Epithelial cell of esophagus (primary cell): ENCODE measurements at places on chromosomes 6 and 20.

DNA sequence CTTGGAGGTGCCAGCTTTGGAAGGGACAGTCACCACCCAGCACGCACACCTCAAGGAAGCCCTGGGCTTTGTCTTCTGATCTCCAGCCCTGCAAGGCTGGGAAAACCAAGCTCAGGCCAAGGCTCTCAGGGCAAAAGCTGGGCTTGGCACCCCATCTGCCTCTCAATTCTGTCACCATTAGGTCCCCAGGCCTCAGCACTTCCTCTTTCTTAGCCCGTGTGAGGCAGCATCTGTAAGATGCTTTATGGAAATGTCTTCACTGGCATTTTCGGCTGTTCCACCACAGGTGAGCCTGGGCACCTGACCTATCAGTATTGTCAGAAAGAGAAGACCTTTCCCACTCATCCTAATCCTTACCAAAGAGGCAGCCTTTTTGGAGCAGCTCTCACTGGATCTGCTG is 24.6 kb downstream of the GMEB2 start:
- DNase-seq, result no peak

DNA sequence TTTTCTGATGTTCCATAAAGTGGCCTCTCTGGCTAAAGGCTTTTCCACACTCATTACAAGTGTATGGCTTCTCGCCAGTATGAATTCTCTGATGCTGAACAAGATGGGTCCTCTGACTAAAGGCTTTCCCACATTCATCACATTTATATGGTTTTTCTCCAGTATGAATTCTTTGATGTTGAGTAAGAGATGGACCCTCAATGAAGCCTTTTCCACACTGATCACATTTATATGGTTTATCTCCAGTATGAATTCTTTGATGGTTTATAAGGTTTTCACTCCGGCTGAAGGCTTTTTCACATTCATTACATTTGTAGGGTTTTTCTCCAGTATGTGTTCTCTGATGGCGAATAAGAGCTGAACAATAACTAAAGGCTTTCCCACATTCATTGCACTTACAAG is 20.4 kb downstream of the ZNF184 start:
- DNase-seq, result peak; percentile 9

- DNase-seq, result no peak
Observed at GRCh38 chr6:25086500-25087091, 150.8 kb upstream of the RIPOR2 start.

- DNase-seq, result no peak
Observed at GRCh38 chr20:25203871-25204320, 8.4 kb downstream of the ENTPD6 start.

- no peak for DNase-seq
Observed at GRCh38 chr6:3294396-3294795, 35.6 kb downstream of the PSMG4 start.

GRCh38 chr6:114605656-114606055 is 262.8 kb upstream of the HS3ST5 start:
- DNase-seq, result no peak

DNA sequence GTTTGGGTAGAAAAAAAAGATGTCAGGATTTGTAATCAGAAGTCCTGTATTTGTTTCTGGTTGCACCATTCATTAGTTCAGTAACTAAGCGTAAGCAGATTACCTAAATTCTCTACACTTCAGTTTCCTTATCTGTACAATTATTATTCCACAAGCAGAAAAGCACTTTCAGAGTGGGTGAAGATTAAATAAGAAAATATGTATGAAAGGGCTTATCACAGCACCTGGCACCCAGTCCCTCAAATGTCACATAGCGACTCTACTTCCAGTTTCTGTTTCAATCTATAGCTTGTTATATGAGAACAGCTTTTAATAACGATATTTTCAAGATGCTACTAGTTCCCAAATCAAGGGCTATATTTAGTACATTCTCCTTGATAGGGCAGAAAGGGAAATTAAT is 31.4 kb downstream of the RGS17 start:
- no peak for DNase-seq

DNA sequence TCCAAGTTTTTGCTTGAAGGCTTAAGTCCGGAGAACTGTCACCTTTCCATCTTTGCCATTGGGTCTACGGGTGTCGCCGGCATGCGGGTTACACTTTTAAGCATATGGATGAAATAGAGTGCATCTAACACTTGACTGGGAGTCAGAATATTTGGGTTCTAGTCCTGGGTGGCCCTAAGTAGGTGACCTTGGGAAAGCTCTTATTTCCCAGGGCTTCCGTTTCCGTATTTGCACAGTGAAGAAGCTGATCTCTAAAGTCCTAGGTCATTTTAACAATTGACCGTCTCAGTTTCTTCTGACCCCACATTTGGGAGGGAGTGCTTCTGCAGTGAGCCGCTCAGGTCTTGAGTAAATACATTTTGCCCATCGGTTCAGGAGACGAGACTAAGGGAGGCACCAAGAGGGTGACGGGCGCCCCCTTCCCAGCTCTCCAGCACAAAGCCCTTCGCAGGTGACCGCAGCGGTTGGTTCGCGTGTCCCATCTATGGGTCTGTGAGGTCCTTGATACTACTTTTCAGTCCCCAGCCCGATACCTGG is 651 bp upstream of the BLTP3A start:
- peak; percentile 37 for DNase-seq

DNA sequence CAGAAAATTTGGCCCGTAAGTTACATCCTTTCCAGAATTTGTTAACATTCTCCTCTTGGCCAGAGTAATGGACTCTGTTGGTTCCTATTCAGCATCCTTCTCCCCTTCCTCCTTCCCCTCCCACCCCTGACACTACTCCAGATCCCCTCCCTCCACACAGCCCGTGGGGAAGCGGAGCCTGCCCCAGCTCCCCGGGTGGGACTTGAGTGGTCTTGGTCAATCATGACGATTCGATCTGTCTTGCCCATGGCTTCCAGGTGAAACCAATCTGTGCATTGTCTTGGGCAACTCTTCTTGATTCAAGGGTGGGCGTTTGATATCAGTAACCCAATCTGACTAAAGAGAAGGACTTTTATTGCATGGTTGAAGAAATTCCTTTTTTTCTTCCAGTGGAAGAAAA is 143.9 kb downstream of the ANKRD60 start:
- no peak for DNase-seq

GRCh38 chr6:26251354-26252076 is 113.5 kb upstream of the BTN3A2 start:
- DNase-seq, result peak; percentile 91

DNA sequence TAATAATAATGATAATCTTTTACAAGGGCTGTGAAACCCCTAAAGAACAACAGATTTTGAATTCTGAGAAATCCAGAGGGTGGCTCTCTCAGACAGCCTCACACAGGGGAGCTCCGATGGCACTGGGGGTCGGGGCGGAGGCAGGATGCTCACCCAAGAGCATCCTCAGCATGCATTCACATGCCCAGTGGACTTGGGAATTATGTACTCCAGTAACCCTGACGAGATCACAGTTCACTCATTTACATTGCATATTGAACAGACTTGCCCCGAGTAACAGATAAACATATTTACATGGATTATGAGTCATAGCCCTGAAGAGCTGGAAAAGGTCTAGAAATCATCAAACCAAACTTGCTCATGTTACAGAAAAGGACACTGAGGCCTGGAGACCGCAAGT is 482.7 kb upstream of the JARID2 start:
- peak; percentile 91 for DNase-seq

DNA sequence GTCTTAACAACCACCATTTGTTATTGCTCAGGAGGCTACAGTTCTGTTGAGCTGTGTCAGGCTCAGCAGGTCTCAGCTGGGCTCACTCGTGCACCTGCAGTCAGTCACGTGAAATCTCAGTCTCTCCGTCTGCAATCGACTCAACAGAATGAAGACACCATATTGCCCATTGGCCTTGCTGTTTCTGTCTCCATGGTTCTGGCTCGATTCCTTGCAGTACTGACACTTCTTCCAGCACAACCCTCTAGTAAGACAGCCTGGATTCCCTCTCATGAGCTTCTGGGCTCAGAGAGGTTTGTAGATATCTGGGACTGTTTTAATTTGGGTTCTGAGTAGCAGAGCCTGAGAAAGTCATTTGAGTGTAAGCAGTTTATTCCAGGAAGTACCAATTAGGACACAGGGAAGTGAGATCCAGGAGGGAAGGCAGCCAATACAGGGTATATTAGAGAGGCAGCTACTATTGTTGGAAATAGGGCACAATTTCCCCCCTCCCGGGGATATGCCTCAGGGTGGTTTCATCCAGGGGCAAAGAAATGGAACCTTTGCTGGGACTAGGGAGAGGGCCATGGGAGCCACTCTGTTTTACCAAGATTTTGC is 87.4 kb upstream of the RALGAPA2 start:
- no peak for DNase-seq

- DNase-seq, result no peak
Observed at GRCh38 chr20:34243377-34243776, 2.2 kb downstream of the ASIP start.

- DNase-seq, result no peak
Observed at GRCh38 chr6:143222310-143222709, 161.6 kb downstream of the AIG1 start.

DNA sequence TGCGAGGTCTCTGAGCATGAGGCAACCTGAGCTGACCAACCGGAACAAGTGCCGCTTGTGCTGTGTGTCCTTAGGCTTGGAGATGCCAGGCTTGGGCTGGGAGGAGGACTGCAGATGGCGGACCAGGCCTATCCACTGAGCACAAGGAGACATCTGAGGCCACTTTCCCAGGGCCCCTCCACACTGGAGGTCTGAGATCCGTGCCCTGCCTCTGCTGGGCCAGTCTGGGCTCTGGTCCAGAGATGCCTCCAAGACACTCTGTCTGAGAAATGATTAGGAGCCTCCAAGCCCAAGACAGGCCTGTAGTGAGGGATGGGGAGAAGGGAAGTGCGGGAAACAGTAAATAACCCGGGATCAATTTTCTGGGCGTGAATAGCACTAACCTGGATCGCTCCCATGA is 3.0 kb upstream of the MLN start:
- DNase-seq, result no peak

GRCh38 chr20:51667002-51667408 is 101.2 kb downstream of the ATP9A start:
- no peak for DNase-seq

DNA sequence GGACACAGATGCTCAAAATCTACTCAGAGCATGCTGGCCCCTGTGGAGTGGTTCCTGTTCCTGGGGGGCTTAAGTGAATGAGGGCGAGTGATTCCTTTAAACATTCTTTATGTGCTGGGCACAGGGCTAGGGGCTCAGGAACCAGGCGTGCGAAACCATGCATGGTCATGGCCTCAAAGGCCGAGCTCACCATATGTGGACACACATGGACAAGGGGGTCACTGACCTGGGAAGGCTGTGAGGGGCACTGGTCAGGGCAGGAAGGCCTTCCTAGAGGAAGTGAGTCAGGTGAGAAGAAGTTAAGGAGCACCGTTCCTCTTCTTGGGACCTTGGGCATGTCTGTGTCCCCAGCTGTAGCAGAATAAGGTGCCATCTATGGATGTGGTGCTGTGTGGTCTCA is 74.6 kb upstream of the BHLHE23 start:
- DNase-seq, result no peak

- DNase-seq, result no peak
Observed at GRCh38 chr6:63567966-63568365, 4.3 kb upstream of the LOC128125822 start.

DNA sequence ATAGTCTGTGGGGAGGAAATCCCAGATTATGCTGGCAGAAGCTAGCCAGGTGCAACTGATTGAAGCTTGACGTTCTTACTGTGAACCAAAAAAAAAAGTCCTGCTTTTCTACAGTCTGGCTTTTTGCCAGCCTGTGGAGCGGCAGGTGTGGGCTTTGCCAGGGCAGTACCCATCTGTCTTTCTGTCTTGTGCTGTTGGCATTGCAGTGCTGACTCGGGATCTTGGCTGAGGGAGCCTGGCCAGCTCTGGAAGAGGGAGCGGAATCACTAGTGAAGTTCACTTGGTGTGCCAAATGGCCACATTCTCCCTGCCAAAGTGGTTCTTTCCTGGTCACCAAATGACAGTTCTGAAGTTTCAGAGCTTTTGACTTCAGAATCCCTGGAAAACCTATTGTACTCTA is 5.0 kb downstream of the KIF3B start:
- no peak for DNase-seq

GRCh38 chr6:118875672-118876071 is 18.3 kb upstream of the ASF1A start:
- no peak for DNase-seq

DNA sequence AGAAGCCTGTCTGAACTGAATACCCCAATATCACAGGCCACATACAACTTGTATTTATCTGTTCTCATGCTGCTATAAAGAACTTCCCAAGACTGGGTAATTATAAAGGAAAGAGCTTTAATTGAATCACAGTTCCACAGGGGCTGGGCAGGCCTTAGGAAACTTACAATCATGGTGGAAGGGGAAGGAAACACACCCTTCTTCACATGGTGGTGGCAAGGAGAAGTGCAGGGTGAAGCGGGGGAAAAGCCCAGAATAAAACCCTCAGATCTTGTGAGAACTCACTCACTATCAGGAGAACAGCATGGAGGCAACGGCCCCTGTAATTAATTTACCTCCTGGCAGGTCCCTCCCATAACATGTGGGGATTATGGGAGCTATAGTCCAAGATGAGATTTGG is 50.3 kb upstream of the FNDC1 start:
- DNase-seq, result no peak

GRCh38 chr20:55650657-55651360 is 354.5 kb downstream of the CBLN4 start:
- no peak for DNase-seq

- DNase-seq, result no peak
Observed at GRCh38 chr6:31332637-31333602, 24.1 kb downstream of the HLA-B start.

DNA sequence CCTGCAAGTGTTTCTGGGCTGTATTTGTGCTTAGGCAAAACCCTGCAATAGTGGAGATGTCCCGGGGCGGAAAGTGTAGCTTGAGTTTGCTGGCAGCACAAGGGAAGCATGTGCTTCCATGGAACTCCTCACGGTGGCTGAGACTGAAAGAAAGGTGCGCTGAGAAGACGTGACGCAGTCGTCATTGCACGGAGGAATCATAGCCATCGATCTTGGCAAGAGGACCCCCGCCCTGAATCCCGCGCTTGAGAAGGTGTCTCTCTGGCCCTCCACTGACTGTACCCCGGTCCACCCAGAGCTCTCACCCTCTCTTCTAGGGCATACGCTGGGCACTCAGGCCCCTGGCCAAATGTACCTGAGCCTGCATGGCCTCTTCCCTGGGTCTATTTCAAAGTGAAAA is 1081.8 kb upstream of the DEFB115 start:
- DNase-seq, result no peak

DNA sequence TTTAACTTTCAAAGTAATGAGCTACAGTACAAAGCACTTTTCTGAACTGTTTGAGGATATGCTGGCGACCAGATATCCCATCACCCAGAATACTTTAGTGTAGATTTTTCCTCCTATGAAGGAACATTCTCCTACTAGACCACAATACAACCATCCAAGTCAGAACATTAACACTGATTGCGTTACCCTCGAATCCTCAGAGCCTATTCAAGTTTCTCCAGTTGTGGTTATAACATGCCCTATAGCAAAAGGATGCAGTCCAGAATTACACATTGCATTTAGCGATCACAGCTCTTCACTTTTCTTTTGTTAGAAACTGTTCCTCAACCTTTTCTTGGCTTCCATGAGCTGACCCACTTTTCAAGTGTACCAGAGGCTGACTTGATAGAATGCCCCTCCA is 87.4 kb upstream of the SOX4 start:
- DNase-seq, result peak; percentile 71
